ENCODE measurements at places on chromosomes 11 and 22. TPM values are rescaled to one million over a fixed set of nuclear protein-coding genes. Genes with fewer than 3 reads are reported as not detected.

CCDC81 gene
- 2.7 TPM for total RNA-seq

UBQLNL gene
- total RNA-seq, result 0.14 TPM

HTR3B gene
- not detected for total RNA-seq

CALCA gene
- total RNA-seq, result not detected

SLC25A17 gene
- total RNA-seq, result 14.7 TPM

SLC7A4 gene
- total RNA-seq, result 0.14 TPM

SAA2 gene
- total RNA-seq, result not detected

ART1 gene
- total RNA-seq, result not detected

CDON gene
- 3.3 TPM for total RNA-seq

JHY gene
- total RNA-seq, result 1.6 TPM

BAIAP2L2 gene
- total RNA-seq, result 3.4 TPM

SLC25A1 gene
- total RNA-seq, result 106 TPM

H19 gene
- 5.2 TPM for total RNA-seq

TUBA8 gene
- total RNA-seq, result 0.66 TPM

GAL3ST1 gene
- not detected for total RNA-seq

TRIOBP gene
- total RNA-seq, result 271 TPM

PTPRCAP gene
- 1.3 TPM for total RNA-seq

IL18BP gene
- total RNA-seq, result 3.7 TPM

CAVIN3 gene
- 357 TPM for total RNA-seq

ADM2 gene
- total RNA-seq, result 2.7 TPM

MS4A15 gene
- not detected for total RNA-seq

PGM2L1 gene
- 7.9 TPM for total RNA-seq

GGT1 gene
- total RNA-seq, result 12.0 TPM

MED17 gene
- total RNA-seq, result 43.4 TPM

SLC22A6 gene
- total RNA-seq, result not detected

Data from placental pericyte (primary cell).